ENCODE measurements at places on chromosomes 4 and X. TPM values are rescaled to one million over a fixed set of nuclear protein-coding genes. Genes with fewer than 3 reads are reported as not detected.

- DNase-seq = no peak
- H3K27me3 ChIP-seq = no peaks in the 10 kb centered on the region
- H3K4me1 ChIP-seq = no peaks in the 10 kb centered on the region
Observed at GRCh38 chr4:11773798-11774197, 345.1 kb upstream of the HS3ST1 start.

DNA sequence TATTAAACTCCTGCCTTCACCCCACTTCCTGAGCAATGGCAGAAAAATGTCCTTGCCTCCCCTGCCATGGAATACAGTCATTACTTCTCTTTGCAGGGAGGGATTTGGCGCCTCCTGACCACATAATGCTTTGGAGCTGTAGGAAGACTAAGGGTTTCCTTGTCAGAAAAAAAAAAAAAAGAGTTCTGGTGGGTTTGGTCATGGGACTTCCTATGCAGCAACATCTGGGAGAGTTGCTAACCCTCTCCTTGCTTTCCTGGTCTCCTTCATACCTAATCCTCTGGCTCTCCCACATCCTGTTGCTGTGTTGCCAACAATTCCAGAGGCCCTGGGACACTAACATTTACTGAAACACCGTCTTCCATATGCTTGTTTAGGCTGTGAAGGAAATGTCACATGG is 75.1 kb upstream of the MBNL3 start:
- DNase-seq = no peak
- no peak overlapping the region for H3K4me3 ChIP-seq
- H3K36me3 ChIP-seq = no peaks in the 10 kb centered on the region
- H3K27ac ChIP-seq = no peak overlapping the region
- H3K27me3 ChIP-seq = peaks cover 4% of the 10 kb centered on the region

PCDH10 gene
- total RNA-seq = not detected

DNA sequence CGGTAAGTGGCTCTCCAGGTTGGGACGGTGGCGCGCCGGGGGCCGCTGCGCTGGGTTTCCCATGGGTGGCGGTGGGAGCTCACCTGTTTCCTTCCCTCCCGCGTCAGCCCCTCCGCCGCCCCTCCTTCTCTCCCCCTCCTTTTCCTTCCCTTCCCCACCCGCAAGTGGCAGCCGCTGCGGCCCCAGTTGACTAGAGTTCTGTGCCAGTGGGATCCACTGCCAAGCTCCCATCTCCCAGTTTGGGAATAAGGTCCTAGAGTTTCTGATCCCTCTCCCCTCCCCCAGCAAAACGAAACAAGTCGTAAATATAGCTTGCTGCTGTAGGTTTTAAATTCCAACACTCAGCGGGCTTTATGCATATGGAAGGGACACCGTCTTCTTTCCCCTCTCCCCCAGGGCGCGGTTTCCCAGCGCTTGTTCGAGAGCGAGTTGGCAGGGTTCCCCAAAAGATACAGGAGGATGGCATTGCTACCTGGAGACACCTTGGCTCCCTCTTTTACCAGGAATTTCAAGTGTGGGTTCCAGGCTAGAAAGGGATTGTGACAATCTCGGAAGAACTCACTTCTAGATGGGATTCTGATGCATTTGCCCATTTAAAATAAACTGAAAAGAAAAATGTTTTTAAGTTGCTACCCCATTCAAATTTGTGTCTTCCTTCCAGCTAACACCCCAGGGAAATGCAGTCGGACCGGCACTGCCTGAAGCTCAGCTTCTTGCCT is 1.2 kb downstream of the TLL1 start:
- H3K4me1 ChIP-seq = peaks cover 3% of the 10 kb centered on the region
- no peak overlapping the region for H3K27ac ChIP-seq
- peak overlapping the region; percentile 37 for H3K4me3 ChIP-seq

IBSP gene
- not detected for total RNA-seq

GRCh38 chr4:1412376-1413203 is 6.3 kb upstream of the NKX1-1 start:
- peaks cover 2% of the 10 kb centered on the region for H3K4me1 ChIP-seq
- H3K27me3 ChIP-seq = peaks cover 23% of the 10 kb centered on the region
- DNase-seq = peak; percentile 41
- peaks cover 3% of the 10 kb centered on the region for H3K36me3 ChIP-seq

HSPA4L gene
- total RNA-seq = 1.7 TPM

GRCh38 chr4:522438-522837 is 23.4 kb downstream of the PIGG start:
- no peaks in the 10 kb centered on the region for H3K27me3 ChIP-seq
- DNase-seq = no peak
- no peak overlapping the region for H3K27ac ChIP-seq
- no peaks in the 10 kb centered on the region for H3K4me1 ChIP-seq

GRCh38 chr4:114780205-114780604 is 181.6 kb downstream of the UGT8 start:
- no peak for DNase-seq
- no peaks in the 10 kb centered on the region for H3K36me3 ChIP-seq
- H3K4me1 ChIP-seq = no peaks in the 10 kb centered on the region
- no peaks in the 10 kb centered on the region for H3K27me3 ChIP-seq
- H3K27ac ChIP-seq = no peak overlapping the region

GRCh38 chr4:183011213-183011907 is 87.7 kb upstream of the WWC2 start:
- no peak for DNase-seq
- no peaks in the 10 kb centered on the region for H3K36me3 ChIP-seq
- H3K4me1 ChIP-seq = no peaks in the 10 kb centered on the region
- no peak overlapping the region for H3K27ac ChIP-seq
- H3K4me3 ChIP-seq = no peak overlapping the region

EXOC1L gene
- not detected for total RNA-seq

DNA sequence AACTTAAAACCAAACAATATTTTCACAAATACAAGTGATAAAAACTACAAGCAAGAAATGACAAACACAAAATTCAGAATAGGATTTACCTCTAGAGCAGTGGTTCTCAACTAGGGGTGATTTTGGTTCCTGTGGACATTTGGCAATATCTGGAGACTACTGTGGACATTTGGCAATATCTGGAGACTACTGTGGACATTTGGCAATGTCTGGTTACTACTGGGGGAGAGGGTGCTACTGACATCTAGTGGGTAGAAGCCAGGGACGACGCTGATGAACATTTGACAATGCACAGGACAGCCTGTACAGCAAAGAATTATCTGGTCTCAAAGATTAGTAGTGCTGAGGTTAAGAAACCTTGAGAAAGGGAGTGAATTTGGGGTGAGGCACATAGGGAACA is 169.8 kb downstream of the CLCN4 start:
- no peaks in the 10 kb centered on the region for H3K27me3 ChIP-seq
- H3K4me3 ChIP-seq = no peak overlapping the region
- DNase-seq = no peak
- no peaks in the 10 kb centered on the region for H3K36me3 ChIP-seq
- H3K4me1 ChIP-seq = no peaks in the 10 kb centered on the region

- peaks cover under 1% of the 10 kb centered on the region for H3K4me1 ChIP-seq
- H3K27me3 ChIP-seq = peaks cover 15% of the 10 kb centered on the region
- no peak overlapping the region for H3K4me3 ChIP-seq
- DNase-seq = no peak
Observed at GRCh38 chr4:1050486-1051213, 39.2 kb downstream of the FGFRL1 start.

- H3K4me1 ChIP-seq = no peaks in the 10 kb centered on the region
- H3K27me3 ChIP-seq = peaks cover 16% of the 10 kb centered on the region
- DNase-seq = no peak
- no peak overlapping the region for H3K27ac ChIP-seq
Observed at GRCh38 chr4:76341063-76341462, 34.5 kb downstream of the STBD1 start.

LRIT3 gene
- 0.09 TPM for total RNA-seq

FGF5 gene
- total RNA-seq = not detected

- peaks cover 14% of the 10 kb centered on the region for H3K4me1 ChIP-seq
- no peak for DNase-seq
- no peak overlapping the region for H3K4me3 ChIP-seq
- H3K36me3 ChIP-seq = peaks cover 2% of the 10 kb centered on the region
Observed at GRCh38 chr4:7918981-7919380, 20.7 kb downstream of the AFAP1 start.

PCDH7 gene
- not detected for total RNA-seq

DNA sequence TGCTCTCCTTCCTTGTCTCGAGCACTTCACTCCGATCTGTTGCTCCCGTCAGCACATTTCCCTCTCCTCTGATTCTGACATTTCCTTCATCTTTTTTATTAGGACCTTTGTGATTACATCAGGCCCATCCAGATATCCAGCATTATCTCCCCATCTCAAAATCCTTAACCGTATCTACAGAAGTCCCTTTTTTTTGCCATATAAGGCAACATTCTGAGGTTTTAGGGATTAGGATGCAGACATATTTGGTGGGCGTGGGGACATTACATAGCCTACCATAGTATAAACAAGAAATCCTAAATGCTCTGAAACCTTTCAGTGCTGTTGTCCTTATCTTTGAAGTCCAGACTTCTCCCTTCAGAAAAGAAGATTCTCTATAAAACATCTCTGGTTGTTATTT is 505.0 kb upstream of the PITX2 start:
- H3K4me1 ChIP-seq = no peaks in the 10 kb centered on the region
- no peak overlapping the region for H3K27ac ChIP-seq
- no peak overlapping the region for H3K4me3 ChIP-seq
- DNase-seq = no peak

DNA sequence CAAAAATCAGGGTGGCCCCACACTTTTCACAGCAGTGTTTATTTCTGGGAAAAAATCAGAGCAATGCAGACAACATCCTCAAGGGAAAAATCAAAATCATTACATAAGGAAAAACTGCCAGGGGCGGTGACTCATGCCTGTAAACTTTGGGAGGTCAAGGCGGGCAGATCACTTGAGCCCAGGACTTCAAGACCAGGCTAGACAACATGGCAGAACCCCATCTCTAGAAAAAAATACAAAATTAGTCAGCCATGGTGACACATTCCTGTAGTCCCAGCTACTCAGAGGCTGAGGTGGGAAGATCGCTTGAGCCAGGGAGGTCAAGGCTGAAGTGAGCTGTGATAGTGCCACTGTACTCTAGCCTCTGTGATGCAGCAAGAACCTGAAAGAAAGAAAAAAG is 102.8 kb downstream of the NAF1 start:
- H3K4me3 ChIP-seq = no peak overlapping the region
- no peaks in the 10 kb centered on the region for H3K27me3 ChIP-seq
- H3K4me1 ChIP-seq = no peaks in the 10 kb centered on the region
- no peak overlapping the region for H3K27ac ChIP-seq

TMSB15A gene
- not detected for total RNA-seq

DNA sequence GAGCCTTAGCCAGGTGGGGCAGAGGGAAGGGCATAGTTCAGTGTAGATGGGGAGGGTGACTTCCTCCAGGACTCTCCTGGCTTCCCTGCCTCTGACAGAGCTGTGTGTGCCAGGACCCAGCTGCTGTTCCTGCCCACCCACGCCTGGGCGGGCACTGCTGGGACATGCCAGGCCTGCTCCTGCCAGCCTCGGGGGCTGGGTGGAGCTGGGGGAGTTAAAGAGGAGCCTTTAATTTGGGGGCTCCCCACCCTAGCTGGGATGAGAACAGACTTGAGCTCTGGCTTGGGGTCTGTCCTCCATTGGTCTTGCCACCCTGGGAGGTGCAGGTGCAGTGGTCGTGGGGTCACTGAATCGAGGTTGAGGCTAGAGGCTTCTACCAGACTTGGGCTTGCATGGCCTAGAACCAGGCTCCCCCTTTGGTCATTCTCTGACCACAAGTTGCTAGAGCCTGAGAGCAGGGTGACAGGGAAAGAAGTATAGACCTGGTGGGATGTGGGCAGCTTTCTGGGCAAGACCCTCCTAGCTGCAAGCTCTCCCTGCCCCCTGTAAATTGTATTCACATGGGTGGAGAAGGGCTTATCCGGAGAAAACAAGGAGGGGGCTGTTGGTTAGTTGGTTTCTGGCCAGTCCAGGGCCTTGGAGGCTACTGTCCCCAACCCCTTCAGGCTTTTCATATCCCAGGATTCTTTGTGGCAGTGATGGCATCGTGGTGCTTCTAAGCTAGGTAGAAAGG is 5.7 kb downstream of the EFNB1 start:
- H3K27ac ChIP-seq = no peak overlapping the region
- peaks cover 6% of the 10 kb centered on the region for H3K27me3 ChIP-seq
- H3K4me1 ChIP-seq = peaks cover 7% of the 10 kb centered on the region
- DNase-seq = no peak
